ENCODE measurements at places on chromosomes 12 and 14.
A peak's percentile ranks its signal among the peaks of the same experiment; 100 is the strongest.

DNA sequence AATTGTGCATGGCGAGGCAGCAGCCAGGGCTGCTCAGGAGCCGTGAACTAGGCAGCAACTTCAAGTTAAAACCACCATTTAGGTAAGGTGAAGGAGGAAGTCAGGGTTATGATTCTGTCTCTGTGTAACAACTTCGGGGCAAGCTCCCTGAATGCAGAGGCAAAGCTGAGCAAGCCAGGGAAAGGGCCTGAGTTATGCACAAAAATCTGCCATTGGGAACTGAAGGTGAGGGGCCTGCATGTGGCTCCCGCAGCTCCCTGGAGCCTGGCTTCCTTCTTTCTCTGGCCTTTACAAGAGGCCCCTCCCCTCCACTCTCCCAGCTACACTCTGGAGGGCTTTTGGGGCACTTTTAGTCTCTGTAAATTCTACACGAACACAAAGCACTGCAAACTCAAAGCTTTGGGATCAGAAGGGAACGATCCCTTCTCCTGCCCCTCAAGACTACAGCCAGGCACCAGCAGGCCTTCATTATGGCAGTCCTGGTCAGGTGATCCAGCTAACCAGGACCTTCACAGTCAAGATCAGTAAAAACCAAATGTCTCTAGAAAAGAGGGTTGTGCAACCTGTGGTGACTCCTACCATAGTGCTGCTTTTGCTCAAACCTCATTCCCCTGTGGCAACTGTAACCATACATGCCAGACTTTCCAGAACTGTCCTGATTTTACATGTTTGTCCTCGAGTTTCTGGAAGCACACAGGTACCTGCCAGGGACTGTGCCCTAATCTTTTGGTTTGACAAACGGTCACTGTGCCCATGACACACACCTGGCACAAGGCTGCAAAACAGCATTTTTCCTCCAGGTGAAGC lies 67.2 kb upstream of the PTGR2 start:
- peak; percentile 74 for DNase-seq

DNA sequence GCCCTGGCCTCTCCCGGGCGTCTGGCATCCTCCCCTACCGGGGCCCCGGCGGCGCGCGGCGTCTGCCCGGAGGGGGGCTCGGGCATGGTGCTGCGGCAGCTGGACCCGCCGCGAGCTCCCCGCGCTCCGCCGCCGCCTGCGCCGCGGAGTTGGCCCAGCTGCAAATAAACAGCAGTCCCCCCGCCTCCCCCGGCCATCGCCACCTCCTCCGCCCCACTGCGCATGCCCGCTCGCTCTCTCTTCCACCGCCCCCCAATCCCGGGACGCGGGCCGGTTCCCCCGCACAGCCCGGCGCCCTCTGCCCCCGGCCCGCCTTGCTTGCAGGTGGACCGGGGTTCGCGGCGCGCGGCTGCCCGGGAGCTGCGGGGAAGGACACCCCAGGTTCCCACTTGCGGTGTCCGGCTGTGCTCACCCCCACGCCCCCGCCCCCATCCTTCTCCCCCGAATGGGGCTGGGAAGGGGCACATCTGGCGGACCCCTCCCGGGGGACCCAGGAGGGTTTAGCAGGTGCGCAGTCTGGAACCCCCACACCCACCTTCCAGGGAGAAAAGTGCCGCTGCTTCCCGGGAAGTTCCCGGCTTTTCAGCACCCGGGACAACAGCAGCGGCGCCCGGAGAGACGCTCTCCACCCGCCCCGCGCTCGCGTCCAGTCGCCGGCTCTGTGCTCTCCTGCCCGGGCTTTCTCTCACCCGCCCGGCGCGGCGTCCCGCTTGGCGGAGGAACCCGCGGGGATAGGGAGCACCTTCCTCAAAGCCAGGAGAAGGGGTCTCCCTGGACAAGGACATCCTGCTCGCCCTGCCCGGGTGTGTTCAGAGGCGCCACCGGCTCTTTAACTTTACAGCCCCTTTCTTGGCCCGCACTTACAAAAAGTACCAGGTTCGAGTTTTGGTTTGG lies at the start of gene TMTC1:
Gene TMTC1, minus strand, starts transcription at position 170 of the 894 bp plus-strand sequence. CDS start 191 bp downstream, outside the sequence.
- peak; percentile 82 for DNase-seq

DNA sequence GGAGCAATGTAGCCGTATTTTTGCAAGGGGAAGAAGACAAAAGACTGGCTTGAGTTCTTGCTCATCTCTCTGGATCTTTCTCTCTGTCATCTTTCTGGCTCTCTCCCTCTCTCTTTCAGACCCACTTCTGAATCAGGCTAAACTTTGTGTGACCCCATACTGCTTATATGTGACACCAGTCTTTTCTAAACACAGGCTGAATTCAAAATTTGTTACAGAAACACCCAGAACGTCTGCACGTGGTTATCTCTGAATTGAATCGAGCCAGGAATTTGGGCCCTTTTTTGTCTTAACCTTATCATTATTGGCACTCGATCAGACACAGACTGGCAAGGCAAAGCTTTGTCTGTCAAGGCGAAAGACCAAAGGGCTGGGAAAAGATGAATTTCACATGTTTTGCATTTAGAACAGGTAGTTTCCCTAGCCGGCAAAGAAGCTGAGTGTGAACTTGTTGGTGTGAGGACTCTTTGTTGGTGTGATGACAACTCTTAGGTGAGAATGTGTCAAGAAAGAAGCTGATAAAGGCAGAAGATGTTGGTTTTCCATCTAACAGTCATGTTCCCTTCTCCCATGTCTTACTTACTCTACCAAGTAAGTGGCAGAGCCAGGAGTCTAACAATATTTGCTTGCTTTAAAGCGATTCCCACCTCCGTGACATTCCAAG lies 150.2 kb upstream of the RFLNA start:
- no peak for DNase-seq

DNA sequence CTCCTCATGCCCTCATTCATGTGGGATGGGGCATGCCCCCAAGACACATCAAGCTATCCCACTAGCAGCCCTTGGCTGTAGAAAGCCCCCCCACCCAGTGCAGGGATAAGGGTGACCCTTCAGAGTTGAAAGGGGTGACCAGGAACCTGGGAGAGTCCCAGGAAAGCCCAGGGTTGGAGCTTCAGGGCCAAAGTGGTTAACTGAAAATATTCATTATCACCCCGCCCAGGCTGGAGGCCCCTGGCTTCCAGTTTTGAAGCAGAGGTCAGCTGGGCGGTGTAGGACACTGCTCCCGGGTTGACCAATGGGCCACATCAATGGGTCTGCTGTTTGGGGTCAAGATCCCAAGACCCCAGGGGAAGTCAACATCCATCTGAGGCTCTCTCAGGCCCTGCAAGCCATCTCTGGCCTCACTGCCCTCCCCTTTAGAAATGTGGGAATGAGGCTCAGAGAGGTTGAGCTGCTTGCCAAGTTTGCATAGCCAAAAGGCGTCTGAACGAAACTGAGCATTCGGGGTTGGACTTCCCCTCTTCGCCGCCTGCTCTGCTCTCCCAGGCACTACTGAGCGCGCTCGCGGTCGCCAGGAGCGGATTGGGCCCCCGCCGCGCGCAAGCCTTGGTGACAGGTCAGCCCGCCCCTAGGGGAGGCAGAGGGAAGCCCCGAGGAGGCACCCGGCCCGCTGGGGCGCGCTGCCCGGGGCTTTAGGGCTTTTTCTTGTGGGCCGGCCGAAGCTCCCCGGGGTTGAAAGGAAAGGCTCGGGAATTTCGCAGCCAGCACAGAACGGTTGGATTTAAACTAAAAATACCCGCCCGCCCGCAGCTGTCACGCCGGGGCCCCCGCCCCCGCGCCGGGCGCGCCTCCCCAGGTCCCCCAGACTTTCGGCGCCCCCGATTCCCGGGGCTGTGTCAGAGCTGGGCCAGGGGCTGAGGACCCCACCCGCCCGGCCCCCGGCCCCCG lies 576 bp downstream of the SYNE3 start:
- peak; percentile 66 for DNase-seq

GRCh38 chr14:104953097-104953496 lies 25.1 kb downstream of the AHNAK2 start:
- no peak for DNase-seq

DNA sequence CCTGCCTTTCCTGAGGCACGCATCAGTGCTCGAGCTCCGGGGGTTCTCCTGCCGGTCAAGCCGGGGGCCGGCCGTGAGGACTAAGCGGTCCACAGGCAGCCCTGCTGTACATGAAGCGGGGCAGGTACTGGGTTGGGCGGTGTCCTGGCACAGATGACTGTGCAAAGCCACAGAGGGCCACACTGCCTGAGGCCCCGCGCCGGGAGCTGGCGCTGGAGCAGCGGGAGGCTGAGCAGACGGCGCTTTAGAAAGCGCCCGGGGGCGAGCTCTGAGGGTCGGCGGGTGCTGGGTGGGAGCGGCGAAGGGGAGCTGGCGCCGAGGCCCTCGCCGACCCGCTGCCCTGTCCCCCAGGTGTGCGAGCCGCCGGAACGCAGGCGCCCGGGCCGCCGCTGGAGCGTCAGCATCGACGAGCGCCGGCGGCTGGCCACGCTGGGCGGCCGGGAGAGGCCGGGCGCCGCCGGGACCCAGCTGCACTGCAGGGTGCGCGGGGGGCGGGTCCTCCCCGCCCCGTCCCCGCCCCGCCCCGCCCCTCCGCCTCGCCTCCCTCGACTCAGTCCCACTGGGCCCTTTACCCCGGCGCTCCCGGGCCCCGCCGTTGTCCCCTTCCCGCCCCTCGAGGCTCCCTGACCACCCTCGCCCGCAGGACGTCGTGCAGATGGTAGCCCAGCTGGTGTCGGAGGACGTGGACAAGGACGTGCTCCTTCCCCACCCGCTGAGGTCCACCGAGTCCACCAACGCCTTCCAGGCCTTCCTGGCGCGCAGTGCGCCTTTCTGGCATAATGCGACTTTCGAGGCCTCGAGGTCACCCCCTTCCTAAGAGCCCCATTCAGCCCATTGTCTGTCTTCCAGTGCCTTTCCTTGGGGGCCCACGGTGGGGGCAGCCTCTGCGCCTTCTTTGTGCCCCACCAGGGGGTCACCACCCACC lies 8.3 kb upstream of the MTA1 start:
- peak; percentile 31 for DNase-seq

GRCh38 chr12:2769866-2770533 lies 24.8 kb upstream of the FKBP4 start:
- DNase-seq = no peak

- DNase-seq = peak; percentile 31
Observed at GRCh38 chr12:48002773-48003218, 1.5 kb downstream of the COL2A1 start.

GRCh38 chr14:83559721-83560120 lies 1970.2 kb upstream of the FLRT2 start:
- DNase-seq = no peak

GRCh38 chr12:40240779-40241178 lies 16.0 kb downstream of the LRRK2 start:
- no peak for DNase-seq

DNA sequence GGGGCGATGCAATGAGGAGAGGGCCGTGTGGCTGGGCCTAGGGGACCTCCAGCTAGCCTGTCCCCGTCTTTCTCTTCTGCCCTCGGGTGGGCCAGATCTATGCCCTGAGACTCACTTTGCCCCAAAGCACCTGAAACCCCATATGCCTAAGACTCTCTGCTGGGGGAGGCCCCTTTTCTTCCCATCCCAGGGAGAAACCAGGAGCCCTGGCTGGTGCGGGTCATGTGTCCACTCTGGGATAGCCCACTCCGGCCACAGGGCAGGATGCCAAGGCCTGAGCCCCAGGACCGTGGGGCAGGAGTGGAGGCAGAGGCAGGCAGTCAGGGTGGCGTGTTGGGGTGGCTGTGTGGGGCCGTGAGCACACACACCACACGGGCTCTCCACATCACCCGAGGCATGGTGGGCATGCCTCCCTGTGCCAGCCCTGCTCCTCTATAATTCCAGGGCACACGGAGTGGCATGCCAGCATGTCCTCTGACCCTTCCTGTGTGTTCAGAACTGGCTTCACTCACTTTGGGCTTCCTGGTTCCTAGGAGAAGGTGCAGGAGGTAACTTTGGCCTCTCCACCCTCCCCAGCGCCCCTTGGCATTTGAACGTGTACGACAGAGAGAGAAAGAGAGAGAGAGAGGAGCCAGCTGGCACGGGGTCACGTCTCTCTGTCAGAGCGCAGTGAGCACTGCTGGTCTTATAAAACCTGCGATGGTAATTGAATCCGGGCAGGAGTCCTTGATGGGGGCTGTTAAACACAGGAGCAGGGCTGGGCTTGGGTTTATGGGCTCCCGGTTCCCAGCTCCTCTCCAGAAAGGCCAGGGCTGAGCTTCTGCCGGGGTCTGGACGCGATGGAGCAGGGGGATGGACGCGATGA lies 144.2 kb downstream of the KIF26A start:
- no peak for DNase-seq

- DNase-seq = no peak
Observed at GRCh38 chr14:37466003-37466622, 128.9 kb downstream of the FOXA1 start.

GRCh38 chr12:127083008-127083949 lies 1183.7 kb upstream of the TMEM132C start:
- DNase-seq = peak; percentile 74

GRCh38 chr12:99822273-99822672 lies 162.5 kb downstream of the ANKS1B start:
- DNase-seq = no peak

DNA sequence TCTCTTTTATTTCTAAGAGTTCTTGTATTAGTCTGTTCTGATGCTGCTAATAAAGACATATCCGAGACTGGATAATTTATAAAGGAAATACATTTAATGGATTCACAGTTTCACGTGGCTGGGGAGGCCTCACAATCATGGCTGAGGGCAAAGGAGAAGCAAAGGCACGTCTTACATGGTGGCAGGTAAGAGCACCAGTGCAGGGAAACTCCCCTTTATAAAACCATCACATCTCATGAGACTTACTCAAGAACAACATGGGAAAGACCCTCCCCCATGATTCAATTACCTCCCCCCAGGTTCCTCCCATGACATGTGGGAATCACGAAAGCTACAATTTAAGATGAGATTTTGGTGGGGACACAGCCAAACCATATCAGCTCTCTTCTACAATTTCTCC lies 503.0 kb downstream of the NPAS3 start:
- no peak for DNase-seq

DNA sequence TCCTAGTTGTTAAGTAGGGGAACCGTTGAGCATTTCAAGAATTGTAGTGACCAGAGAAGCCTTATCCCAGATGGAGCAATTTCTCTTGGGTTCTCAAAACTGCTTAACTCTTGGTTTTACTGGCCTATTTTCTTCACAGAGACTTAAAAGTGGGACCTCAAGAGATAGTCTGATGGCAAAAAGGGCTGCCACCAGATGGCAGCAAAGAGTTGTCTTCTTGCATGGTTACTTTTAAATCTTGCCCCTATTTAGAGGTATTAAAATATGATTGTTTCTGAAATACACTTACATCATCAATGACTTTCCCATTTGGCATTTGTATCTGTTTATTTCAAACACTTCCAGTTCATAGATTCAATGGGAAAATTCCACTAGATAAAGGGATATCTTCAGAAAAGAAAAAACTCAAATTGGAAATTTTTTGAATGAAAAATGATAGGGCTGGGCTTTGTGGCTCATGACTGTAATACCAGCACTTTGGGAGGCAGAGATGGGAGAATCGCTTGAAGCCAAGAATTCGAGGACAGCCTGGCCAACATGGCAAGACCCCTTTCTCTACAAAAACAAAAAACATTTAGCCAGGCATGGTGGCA lies 69.9 kb upstream of the CNTN1 start:
- DNase-seq = peak; percentile 49

All from cardiac fibroblast (primary cell).